ENCODE measurements at places on chromosomes 7 and 10.

DNA sequence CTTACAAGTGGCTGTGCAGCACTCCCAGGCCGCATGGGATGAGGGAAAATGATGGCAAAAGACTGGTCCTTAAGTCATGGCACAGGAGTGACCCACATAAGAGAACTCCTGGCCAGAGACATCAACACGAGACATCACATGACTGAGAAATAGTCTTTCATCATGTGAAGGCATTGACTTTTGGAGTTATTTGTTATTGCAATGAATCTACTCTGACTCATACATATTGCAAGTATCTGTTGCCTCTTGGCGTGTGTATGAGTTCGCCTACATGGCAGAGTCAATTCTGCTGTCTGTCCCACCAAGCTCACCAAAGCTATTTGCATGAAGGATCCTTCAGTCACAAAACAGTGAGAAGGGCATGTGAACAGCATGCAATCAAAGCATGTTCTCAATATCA is 59.7 kb upstream of the HABP2 start:
- no peak for DNase-seq

DNA sequence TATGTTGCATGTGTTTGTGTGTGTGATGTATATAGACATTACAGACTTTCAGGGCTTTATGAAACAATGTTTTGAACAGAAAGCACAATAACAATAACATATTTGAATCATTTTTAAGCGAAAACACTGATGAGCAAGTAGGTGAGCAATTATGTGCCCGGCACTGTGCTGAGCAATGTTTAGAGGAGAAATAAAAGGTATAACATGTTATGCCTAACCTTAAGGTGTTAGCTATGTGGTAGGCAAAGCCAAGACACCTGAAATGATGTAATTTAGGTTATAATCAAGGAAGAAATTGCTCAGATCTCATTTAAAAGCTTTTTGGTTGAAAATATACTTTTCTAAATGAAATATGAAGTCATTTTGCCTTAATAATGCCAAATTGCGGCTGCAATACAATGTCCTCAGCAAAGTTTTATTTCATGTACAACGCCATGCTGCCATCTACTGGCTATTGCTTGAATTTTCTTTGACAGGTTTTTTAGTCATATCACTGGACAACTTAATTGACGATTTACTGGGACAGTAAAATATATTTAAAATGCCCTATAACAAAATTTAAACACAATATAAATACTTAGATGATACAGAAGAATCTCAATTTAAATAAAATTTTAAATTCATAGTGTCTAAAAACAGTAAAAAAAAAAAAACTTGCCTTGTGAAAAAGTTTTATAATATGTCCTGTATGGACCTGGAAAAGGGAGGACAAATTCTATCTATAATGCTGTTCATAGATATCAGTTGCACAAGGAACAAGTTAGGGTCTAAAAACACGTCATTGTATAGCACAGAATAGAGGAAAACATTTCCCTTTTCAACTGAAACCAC is 131.1 kb upstream of the CDK1 start:
- DNase-seq, result peak; percentile 36

GRCh38 chr10:95440756-95441546 is 120.2 kb downstream of the SORBS1 start:
- no peak for DNase-seq

GRCh38 chr7:73515178-73515577 is 6.9 kb downstream of the BAZ1B start:
- no peak for DNase-seq

DNA sequence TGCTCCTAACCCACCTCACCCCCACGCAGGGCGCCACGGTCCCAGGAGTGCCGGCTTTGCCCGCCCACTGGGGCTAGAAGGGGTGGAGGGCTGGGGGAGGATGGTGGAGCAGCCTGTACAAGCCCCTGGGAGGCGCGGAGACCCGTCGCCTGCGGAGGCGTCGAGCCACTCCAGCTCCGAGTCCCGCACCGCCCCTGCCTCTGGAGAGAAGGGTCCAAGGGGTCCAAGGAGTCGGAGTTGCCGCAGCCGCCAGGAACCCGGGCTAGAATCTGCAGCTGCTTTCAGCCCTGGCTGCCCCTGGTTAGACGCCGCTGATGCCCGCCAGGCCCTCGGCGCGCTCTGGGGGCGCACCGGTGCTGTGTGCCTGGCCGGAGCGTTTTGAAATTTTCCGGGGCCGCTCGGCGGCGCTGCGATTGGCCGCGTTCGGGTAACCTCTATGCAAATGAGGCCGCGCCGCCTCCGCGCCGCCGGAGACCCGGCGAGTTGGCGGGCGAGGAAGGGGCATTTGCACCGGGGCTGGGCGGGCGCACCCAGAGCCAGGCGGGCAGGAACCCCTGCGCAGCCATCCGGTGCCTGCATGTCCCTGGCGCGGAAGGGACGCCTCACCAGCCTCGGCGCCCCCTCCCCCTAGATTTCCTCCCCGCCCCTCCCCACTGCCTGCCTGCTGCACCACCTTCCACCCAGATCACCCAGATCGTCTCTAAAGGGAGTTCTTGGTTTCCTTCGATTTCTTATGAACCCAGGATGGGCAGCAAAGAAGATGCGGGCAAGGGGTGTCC is at the start of gene HMX2:
Gene HMX2 (plus strand): TSS at position 502 of the 779 bp plus-strand sequence. CDS start 243 bp downstream, at position 745.
- DNase-seq, result no peak

GRCh38 chr10:3132036-3133025 is 40.3 kb downstream of the PITRM1 start:
- no peak for DNase-seq

DNA sequence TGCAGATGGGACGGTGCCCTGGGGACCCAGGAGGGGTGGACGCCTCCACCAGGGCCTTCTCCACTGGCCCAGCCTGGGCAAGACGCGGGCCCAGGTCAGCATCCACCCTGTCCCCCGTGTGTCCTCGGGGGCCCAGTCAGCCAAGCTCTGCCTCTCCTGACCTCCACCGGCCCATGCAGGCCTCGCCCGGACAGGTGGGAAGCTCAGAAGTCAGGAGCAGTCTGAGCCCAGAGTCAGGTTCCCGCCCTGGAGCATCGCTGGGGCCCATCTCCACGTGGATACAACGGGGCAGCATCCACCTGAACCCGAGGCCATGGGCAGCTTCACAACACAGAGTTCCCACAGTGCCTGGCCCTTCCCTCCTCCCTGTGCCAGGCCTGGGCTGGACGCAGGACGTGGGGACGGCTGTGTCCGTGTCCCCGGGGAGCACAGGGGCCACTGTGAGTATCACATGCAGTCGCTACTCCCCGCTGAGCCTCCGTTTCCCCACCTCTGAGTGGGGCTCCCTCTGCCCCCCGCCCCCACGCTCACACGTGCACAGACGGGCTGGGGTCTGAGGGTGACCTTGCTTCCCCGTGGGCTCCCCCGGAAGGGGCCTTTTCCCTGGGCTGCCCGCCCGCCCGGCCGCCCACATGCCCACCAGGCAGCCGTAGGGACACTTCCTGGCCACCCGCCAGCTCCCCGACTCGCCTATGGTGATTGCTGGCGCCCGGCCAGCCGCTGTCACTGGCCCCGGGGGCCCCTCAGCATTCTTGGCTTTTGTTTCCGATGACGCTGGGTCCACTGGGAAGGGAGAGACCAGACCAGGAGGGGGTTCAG is 64.3 kb downstream of the PDGFA start:
- DNase-seq, result no peak

All from amniotic stem cell (primary cell).